ENCODE measurements at places on chromosomes 2 and 18.

GRCh38 chr2:121058852-121059558 lies 226.0 kb downstream of the TFCP2L1 start:
- DNase-seq, result no peak

DNA sequence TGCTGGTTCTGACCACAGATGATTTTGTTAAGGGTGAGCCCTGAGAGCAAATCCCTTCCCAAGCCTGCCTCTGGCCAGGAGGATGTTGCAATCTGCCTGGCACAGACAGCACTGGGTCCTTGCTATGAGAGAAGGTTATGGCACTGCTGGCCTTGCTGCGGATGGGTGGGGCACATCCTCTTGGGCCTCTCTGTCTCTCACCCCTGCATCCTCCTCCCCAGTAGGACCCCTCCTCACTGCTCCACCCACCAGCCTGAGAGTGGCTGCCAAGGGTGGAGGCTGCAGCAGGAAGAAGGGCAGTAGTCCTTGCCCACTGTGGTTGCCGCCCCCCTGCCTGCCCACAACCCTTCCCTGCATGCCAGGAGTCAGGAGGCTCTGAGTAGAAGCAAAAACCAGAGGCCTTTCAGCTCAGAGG lies 180.9 kb downstream of the ZBTB7C start:
- no peak for DNase-seq

- peak; percentile 75 for DNase-seq
Observed at GRCh38 chr2:27752551-27753237, 18.8 kb upstream of the MRPL33 start.

GRCh38 chr2:236658974-236659757 lies 89.5 kb downstream of the ACKR3 start:
- DNase-seq, result no peak

GRCh38 chr18:60389314-60389713 lies 16.7 kb upstream of the MC4R start:
- DNase-seq, result no peak

DNA sequence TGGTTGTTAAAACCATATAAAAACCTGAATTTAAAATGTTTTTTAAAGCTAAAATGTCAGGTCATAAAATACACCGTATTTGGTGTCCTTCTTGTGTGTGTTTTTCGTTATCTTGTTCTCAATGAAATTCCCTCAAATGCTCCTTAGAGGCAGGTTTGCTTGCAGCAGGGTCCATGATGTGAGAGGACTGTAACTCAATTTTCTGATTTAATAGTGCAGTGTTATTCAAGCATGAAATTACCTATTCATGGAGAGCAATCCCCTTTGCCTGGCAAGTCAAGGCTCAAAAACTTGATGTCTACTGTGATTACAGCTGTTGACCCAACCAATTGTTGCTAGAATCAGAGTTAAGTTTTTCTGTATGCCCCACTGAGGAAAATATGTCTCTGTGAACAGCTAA lies 318.2 kb downstream of the GALNT13 start:
- DNase-seq, result no peak

GRCh38 chr2:196413821-196414274 lies 225.7 kb upstream of the CCDC150 start:
- DNase-seq, result no peak

DNA sequence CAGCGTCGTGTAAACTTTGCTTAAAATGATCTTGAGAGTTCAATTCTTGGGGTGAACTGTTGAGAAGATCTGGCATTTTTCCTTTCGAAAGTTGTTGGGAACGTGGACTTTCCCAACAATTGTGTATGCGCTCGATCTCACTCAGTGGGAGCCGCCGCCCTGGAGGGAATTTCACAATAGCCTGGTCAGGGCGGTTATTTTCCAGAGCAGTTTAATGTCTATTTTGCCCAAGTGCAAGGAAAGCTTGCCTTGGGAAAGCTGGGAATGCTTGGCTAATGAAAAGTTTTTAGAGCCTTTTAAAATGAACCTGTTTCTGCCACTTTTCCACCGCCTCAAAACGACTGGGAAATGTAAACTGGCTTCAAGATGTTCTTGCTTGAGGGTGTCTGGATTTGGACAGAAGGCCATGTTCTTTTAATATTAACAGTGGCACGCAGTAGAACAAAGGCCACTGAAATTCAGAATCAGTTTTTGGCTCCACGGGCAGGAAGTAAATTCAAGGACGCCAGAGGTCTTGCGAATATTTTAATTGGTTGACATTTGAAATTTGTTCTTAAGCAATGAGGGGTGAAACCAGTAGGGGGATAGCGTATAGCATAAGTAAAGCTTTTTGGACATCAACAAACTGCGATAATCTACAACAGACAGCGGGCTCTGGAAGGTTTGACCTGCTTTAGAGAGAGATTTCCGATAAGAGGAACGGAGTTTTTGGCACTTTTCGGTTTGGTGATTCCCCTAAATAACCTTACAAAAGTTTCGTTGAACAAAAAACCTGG lies 1.2 kb downstream of the CFLAR start:
- DNase-seq, result peak; percentile 38

GRCh38 chr2:59957504-59957903 lies 596.0 kb downstream of the BCL11A start:
- no peak for DNase-seq

- DNase-seq, result no peak
Observed at GRCh38 chr2:191126386-191127085, 24.3 kb downstream of the STAT4 start.

DNA sequence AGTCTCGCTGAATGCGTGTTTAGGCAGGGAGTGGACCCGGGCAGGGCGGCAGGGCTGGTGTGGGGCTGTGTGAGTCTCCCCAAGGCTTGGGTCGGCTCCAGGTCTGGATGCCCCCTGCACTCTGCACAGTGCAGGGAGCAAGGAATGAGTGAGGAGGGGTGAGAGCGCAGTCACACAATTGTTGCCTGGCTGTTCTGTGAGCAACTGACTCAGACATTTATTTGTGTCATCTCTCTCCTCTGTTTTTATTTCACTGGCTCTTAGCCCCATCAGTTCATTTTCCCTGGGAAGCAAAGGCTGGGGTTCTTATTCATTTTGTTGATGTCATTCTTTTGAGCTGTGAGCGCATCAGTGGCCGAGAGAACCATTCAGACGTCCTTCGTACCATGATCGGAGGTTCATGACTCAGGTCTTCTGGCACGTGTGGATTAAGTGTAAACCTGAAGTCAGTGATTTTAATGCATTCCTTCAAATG lies 61.1 kb downstream of the GATA6 start:
- no peak for DNase-seq

DNA sequence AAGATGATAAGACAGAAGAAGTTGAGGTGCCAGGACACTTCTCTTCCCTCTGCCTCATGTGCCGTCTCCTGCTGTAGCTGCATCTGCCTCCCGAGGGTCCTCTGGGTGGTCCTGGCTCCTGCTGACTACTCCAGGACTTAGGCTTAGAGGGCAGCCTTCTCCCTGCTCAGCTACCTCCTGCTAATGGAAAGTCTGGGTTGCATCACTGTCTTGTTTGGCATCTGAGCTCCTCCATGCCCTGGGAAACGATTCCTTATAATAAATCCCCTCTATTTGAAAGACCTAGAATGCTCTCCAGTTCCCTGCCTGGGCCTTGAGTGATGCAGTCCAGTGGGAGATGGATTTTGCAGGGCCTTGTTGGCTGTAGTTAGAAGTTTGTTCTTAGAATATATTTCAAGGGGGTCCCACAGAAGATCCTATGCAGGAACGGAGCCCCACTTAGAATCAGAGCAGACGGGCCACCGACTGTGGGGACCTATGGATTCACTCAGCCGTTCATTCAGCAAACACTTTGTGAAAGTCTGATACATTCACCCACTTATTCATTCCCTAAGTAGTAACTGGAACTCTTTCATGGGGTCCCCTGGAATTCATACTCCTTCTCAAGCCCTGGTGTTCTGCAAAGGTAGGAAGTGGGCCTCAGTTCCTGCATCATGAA lies 269.8 kb upstream of the HDAC4 start:
- DNase-seq, result no peak

- no peak for DNase-seq
Observed at GRCh38 chr18:47333926-47334635, 82.6 kb upstream of the SKOR2 start.

DNA sequence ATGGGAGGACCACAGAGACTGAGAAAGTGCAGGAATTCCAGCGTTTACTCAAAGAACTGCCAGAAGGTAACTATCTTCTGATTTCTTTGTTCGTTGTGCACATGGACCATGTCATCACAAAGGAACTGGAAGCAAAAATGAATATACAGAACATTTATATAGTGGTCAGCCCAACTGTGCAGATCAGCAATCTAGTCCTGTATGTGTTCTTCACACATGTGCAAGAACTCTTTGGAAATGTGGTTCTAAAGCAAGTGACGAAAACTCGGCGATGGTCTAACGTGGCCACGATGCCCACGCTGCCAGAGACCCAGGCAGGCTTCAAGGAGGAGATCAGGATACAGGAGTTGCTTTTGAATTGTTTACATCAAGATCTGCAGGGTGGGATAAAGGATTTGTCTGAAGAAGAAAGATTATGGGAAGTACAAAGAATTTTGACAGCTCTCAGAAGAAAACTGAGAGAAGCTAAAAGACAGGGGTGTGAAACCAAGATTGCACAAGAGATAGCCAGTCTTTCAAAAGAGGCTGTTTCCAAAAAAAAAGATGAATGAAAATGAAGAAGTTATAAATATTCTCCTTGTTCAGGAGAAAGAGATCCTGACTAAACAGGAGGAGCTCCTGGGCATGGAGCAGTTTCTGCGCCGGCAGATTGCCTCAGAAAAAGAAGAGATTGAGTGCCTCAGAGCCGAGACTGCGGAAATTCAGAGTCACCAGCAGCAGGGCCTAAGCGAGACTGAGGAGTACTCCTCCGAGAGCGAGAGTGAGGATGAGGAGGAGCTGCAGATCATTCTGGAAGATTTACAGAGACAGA lies 8.3 kb upstream of the CHST10 start:
- DNase-seq, result no peak

DNA sequence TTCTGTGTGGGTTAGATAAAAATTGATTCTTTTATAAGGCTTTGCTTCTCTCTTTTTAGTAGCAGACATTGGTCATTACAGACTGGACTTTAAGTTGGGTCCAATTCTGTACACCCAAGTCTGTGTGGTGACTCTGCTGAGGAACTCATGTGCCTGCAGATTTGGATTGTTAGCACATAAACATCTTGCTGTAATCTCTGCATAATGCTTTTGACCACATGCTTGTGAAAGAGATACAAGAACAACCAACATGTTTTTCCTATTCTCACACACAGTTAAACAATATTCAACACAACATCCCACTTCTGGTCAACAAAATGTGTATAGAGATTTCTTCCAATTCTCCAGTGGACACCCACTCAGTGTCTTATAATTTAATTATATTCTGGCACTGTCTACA lies 270.1 kb downstream of the RDH14 start:
- no peak for DNase-seq

- DNase-seq, result peak; percentile 63
Observed at GRCh38 chr2:145845207-145845894, 1325.4 kb upstream of the ZEB2 start.

DNA sequence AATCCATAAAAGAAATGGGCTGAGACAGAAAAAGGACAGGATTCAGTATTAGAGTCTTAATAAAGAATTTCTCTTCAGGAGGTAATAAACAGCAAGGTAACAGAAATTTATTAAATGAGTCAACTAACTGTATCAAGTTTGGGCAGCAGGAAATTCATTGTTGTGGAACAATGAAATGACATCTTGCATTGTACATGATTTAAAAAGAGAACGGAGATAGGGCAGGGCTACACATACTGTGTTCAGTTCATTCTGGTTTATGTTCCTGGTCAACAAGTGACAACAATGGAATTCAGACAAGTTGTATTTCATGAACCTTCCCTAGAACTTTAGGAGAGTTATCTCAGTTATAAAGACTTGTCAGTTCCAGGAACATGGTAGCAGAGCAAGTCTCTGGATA lies 961.3 kb downstream of the SOCS6 start:
- DNase-seq, result no peak

DNA sequence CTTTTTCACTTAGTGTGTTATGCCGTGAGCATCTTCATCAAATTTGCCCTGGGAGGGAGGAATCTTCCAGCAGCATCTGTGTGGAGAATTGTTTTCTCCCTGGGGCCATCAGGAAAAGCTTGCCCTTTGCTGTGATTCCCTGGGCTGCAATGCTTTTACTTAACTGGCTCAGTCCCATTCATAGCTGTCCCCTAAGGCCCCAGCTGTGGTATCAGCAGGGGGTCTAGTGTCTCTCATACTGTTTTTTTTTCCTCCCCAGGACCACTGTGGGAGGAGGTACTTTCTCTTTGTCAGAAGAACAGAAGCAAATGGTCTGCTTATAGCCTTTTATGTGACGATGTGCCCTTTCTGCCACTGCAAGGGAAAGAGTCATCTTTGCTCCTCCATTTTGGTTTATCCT lies 176.8 kb upstream of the CELF4 start:
- DNase-seq, result no peak

- DNase-seq, result peak; percentile 10
Observed at GRCh38 chr2:52264488-52264887, 1232.6 kb upstream of the NRXN1 start.

DNA sequence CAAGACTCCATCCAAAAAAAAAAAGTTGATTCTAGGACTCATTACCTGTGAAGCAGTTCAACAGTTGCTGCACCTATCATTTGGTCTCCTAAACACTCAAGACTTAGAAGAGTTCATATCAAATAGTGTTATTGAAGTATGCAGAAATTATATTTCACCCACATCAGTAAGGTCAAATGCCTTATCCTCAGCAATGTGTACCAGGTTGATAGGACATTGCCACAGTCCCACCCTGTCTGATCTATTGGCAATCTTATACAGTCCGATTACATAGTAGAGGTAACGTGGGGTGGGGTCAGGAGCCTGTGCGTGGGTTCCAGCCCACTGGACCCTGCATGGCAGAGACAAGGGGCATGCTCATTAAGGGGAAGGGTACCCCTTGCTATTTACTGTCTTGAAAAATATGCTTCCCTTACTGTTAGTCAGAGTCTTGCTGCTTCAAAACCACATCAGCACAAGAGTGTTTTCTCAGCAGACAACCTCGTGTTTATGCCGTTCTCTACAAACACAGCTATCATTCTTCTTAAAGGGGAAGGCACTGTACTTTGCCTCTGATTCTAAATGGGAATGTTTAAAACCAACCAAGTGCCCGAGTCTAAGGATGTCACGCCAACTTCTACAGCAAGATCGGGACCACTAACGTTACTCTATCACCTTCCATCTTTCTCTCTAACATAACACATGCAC lies 115.2 kb downstream of the MTCL1 start:
- no peak for DNase-seq

GRCh38 chr2:55138014-55138881 lies 88.0 kb upstream of the RTN4 start:
- DNase-seq, result no peak

GRCh38 chr2:170733798-170734600 lies 18.9 kb downstream of the SP5 start:
- DNase-seq, result no peak

DNA sequence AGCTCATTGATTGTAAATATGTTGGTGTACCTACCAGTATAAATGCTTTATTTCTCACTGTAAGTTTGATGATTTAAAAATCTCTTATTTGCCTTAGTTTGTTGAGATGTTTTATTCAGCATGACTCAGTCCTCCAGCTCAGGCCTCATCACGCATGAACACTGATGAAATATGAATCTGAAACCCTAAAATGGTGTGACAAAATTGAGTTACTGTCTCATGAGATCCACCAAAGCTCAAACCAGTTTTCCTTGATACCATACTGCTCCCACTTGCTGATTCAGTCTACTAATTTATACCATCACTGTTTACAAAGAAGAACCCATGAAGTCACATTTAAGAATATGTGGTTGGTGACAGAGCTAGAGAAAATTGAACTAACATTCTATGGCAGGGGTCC lies 524.9 kb downstream of the LRRTM4 start:
- no peak for DNase-seq

- no peak for DNase-seq
Observed at GRCh38 chr18:34647251-34647650, 62.8 kb upstream of the DTNA start.
